BJ (cell line): ENCODE measurements at places on chromosomes 3 and 15.
A peak's percentile ranks its signal among the peaks of the same experiment; 100 is the strongest.

GRCh38 chr15:48717458-48717857 lies 71.9 kb upstream of the FBN1 start:
- DNase-seq: no peak

DNA sequence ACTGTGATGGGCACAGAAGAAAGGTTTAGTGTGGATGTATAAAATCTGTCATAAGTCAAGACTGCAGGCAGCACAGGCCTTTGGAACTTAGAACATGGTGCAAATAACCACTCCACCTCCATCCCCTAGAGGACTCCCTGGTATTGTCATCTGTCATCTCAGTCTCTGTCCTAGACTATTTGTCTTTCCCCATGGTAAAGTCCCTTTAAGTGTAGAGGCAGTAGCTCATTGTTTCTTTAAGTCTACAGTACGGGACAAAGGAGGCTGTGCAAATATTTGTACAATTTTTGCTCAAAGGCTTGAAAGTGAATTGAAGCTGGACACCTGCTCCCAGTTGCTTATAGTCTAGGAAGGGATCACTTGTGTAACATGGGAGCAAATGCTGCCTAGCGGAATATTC lies 3.2 kb upstream of the PXYLP1 start:
- DNase-seq: no peak

GRCh38 chr15:31078471-31078870 lies 23.1 kb downstream of the TRPM1 start:
- DNase-seq: no peak

DNA sequence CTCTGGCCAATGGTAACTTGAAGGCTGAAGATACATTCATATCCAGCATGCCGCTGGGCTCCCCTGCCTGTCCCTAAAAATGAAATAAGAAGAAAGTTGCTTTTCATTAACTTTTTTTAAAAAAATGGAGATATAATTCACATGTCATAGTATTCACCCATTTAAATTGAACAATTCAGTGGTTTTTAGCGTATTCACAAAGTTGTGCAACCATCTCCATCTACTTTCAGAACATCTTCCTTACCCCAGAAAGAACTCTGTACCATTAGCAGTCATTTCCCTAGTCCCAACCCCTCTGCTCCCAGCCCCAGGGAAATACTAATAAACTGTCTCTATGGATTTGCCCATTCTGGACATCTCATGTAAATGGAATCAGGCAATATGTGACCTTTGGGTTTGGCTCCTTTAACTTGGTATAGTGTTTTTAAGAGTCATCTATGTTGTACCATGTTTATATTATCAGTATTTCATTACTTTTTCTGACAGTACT lies 55.8 kb upstream of the GATM start:
- no peak for DNase-seq

DNA sequence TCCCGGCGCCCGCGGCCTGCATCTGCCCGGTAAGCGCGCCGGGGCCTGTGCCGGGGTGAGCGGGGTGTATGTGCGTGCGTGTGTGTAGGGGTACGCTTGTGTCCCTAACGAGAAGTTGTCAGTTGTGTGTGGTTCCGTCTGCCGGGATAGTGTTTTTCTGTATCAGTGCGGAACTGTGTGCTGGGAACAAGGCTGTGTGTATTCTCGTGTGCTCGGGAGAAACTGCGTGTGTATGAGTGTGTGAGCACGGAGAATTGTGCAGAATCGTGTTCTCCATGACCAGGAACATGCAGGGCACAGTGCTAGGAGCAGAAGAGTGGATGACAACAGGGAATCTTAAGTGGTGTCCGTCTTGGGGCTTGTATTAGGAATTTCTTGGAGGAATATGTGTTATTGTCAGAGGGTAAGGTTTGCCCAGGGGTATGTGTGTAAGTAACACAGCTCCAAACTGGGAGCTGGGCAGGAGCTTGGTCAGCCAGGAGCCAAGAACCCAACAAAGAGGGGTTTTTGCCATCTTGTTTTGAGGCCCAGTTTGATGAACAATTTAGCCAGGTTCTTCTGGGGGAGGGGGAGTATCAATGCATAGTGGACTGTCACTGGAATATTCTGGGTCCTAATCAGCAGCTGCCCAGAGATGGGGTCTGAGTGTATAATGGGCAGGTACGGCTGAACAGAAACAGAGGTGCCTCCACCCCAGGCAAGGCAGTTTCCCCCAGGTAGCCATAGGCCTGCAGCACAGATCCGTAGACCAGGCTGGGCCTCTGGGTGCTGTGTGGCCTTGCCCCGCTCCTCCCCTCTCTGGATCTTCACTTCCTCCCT lies 2.1 kb downstream of the ISL2 start:
- DNase-seq: no peak

- no peak for DNase-seq
Measured at GRCh38 chr15:67914537-67915460, 75.0 kb upstream of the RNU6-1 start.

DNA sequence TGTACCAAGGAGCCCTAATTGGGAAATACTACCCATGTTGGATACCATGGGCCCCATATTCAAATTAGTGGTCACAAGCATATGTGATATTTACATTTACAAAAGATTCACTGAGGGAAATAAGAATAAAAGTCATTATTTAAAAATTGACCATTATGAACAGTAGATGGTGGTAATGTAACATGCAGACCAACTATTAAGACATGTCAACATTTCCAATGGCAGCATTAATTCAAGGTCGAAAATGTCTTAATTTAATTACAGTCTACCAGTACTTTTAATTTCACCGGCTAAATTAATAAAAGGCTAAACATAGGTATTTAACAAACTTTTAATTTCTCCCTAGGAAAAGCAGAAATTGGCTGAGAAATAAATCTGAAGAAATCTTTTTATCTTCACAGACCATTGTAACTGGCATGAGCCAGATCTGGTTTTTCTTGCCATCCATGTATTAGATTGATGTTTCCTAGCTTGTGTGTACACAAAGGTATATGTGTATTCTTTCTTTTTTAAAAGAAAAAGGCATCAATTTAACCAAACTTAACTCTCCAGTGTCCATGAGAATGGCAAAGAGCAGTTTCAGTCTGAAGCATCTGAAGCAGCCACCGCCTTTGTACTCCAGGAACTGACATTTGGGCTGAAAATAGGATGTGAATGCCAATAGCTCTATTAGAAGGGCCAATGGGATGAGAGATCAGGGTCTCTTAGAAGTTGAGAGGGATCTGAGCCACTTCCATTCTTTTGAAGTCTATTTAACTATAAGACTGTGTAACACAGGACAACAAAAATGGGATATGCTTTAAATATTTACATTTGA lies 26.6 kb downstream of the NEK11 start:
- DNase-seq: no peak

- no peak for DNase-seq
Measured at GRCh38 chr3:51063053-51063452, 322.0 kb upstream of the MANF start.

DNA sequence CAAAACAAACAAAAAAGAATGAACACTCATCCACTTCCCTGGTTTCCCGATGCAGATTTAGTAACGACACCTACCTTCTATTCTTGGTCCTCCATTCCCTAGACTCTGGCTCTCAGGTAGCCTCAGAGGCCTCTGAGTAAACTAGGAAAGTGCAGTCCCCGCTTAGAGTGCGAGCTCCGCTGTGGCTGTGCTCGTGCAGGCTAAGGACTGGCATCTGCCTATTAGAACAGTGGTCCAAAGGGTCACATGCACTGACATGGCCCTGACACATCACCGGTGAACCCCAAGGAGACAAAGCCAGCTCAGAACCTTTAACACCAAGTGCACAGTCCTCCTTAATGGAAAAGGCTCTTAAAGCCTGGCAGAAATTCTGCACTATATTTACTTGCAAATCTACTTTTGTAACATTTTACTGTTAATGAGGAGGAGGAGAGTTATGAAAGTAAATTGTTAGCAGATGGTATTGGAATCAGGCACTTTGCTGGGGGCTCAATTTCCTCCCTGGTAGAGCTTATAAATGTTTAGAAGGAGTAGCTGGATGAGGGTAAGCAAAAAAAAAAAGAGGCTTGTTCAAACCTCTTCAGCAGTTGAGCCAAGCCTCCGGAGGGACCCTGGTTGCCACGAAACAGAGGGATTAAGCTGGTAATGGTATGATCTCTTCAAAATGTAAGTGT lies 31.1 kb downstream of the VGLL4 start:
- DNase-seq: peak; percentile 42

- DNase-seq: no peak
Measured at GRCh38 chr15:30962079-30962478, 29.3 kb downstream of the MTMR10 start.

GRCh38 chr15:52481915-52482314 lies 46.8 kb downstream of the MYO5A start:
- DNase-seq: peak; percentile 56

- no peak for DNase-seq
Measured at GRCh38 chr3:43249405-43249804, 36.9 kb upstream of the SNRK start.

GRCh38 chr3:38507120-38507519 lies 11.0 kb downstream of the EXOG start:
- no peak for DNase-seq

DNA sequence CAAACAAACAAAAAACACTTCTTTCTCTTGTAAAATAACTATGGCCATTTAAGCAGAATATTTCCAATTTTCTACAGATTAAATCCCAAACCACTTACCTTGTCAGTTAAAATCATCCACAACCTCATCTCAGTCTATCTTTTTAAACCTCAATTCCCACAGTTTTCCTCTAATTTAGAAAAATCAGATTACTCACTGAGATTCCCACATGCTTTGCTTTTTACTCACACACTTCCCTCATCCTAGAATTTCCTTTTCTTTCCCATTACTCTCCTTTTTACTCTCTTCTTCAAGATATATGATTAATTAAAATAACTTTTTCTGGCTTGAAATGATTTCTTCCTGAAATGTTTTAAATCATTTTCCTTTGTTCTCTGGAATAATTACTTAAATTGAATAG lies 790.7 kb downstream of the ROBO1 start:
- no peak for DNase-seq

GRCh38 chr3:82129221-82129801 lies 367.9 kb upstream of the GBE1 start:
- no peak for DNase-seq

GRCh38 chr15:82297546-82297945 lies 34.9 kb downstream of the SAXO2 start:
- no peak for DNase-seq

GRCh38 chr15:56445746-56446145 lies 19.2 kb downstream of the MNS1 start:
- DNase-seq: no peak

DNA sequence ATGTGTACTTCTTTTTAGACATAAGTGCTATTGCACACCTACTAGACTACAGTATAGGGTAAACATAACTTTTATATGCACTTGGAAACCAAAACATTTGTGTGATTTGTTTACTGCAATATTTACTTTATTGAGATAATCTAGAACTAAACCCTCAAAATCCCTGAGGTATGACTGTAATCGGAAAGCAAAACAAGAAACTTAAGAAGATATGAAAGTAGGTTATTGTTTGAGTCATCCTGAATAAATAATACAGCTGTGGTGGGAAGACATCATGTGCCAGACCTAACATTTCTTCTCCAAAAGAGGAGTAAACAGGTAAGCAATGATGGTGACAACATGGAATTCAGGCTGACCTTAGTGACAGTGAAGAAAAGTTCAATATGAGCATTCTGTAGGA lies 765.5 kb downstream of the OTOL1 start:
- no peak for DNase-seq

GRCh38 chr3:111547631-111548030 lies 5.6 kb downstream of the CD96 start:
- no peak for DNase-seq

DNA sequence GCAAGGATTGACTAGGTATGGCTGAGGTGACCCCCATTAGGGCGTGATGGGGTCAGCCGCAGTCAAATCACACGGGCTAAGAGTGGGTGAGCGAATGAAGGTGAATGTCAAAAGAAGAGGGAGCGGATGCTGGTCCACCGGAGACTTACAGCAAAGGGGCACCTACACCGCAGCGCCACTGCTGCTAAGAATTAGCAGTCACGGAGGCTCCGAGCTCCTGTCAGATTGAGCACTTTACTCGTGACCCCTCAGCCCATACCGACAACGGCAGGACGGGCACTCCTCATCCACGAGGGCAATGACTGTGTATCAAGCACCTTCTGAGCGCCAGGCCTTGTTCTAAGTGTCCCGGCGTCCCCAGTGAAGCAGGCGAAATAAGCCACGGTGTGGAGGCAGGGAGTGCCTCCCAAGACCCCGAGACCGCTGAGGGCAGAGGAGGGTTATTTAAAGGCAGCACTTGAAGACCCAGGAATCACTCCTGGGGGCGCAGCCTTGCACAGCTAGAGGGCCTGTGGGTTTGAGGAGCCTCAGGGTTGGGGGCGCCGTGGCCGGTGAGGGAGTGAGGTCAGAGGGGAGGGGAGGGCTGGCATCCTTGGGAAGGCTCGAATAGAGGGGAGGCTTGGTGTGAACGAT lies 61.6 kb upstream of the GATA2 start:
- no peak for DNase-seq

DNA sequence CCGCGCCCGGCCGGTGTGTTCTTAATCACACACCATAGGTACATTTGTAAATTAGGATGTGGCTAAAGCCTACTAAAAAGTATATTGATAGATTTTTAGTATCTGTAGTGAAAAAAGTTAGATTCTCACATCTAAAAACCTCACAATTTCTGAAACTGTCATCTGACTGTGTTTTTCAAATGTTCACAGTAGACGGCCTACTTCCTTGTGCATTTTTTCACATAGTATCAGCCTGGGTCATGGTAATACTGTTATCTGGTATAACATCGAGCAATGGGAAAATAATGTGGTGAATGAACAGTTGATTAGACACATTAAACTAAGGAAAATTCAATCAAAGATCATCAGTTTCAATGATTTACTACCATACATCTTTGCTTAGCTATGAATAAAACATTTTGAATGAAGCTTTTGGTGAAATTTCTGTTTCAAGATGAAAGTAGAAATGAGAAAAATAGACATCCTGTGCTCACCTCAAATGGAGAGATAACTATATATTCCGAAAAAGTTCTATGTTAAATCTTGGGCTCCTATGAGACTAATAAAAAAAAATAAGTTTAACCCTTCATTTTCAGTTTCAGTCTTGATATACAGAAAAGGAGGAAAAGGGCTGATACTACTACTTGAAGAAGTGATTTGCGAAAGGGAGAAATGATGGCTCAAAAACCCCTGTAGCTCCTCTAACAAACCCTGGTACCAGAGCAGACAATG lies 262.7 kb downstream of the ZBTB20 start:
- DNase-seq: no peak

GRCh38 chr3:4547799-4548198 lies 54.7 kb downstream of the ITPR1 start:
- DNase-seq: no peak

DNA sequence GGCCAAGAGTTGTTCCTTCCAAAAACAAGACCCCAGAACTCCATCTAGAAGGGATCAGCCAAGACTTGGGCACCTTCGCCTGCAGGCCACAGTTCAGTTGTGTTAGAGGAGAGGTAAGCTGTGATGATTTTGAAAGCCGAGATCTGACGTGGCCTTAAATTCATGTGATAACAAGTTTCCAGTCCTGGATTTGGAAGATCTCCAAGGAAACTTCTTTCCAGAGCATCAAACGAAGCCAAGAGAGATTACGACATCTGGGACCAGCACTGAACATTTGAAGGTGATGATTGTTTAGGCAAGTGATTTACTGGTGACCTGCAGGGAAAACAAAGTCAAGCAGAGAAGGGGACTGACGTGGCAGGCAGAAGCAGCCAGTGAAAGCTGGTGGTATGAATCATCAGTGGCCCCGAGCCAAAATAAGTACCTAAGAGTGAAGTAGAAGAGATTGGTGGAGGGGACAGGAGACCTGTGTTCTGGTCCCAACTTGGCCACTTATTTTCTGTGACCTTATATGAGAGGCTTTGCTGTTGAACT lies 339.0 kb upstream of the PROK2 start:
- DNase-seq: no peak
